GM04504 (cell line): ENCODE measurements at places on chromosomes 1 and 21.

DNA sequence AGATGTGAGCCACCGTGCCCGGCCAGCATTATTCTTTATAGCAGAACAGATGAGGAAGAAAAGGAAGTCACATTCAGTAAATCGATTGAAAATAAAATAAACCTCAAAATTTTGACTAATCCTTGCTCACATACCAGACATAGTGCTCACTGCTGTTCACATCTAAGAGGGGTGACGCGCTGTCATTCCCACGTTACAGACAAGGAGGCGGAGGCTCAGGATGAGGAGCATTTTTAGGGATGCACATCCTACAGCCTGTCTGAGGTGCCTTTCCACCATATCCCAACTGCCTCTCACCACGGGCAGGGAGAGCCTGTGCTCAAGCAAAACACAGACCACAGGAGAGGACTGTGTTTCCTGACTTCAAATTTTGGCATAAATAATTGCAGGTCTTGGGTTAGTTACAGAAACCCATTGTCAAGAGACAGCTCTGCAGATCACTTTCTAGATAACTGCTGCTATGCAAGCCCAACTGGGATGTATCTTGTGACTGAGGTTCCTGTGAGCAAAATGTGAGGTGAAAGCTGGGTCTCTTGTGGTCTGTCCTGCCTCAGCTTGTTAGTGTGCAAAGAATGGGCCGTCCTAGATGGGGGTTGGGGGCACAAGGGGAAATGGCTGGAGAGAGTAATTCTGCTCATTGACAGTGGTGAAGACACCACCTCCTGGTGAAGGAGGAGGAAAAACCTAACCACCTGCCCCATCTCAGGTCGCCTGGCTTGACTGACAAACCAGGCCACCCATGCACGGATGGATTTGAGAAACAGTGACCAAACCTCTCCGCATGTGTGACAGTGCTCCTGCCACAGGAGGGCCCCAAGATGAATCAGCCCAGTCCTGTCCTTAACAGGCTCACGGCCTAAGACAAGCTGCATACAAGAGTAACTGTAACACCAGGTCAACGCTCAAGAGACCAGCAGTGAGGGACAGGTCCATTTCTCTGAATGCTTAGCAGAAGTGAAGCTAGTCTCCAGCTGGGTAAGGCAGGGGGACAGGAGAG lies 8.2 kb downstream of the TNN start:
- no peak for DNase-seq

DNA sequence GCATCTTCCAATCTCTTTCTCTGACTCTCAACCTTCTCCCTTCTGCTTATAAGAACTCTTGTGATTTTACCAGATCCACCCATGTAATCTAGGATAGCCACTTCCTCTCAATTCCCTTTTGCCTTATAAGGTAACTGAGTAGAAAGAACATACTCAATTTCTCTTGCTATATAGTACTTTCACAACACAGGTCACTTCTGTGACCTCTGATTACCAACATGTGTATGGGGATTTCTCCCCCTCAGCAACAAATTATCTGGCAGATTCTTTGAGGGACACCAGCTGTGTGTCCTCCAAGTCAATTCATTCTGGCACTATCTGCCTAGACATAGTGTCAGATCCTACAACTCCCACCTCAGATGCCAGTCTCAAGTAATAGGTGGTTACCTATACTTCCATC lies 62.5 kb downstream of the IL23R start:
- no peak for DNase-seq

GRCh38 chr1:91751275-91751674 lies 134.7 kb downstream of the TGFBR3 start:
- peak; percentile 58 for DNase-seq

- DNase-seq = no peak
These were observed 60.1 kb upstream of the ASB17 start for GRCh38 chr1:75992312-75992711.

DNA sequence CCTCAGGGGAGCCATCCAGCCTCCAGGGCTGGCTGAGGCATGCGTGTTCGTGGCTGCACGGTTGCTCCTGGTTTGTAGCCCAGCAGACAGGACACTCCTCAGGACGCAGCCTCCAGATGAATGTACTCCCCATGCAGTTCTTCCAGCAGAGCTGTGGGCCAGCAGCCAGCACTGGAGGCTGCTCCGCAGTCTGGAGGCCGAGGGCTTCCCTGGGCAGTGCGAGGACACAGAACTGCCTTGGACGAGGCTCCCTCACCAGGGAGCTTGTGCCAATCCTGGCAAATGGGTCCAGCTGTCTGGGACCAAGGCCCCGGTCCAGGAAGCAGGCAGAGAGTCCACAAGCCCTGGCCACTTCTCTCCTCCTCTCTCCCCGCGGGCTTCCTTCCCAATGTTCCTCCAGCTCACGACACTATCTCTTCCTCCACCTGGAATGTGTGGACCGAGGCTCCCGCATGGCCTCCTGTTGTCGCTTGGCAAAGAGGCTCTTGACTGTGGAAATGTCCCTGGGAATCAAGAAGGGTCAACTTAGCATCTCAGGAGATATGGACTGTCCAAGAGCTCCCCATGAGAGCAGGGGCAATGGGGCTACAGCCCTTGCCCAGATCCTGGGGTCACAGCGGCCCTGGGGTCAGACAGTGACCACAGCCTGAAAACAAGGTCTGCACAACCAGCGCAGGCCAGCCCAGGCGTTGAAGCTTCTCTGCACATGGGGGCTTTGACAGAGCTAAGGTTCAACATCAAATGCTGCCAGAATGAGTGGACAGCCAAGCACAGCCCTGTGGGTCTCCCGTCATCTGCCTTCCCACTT lies 5.3 kb downstream of the EDN2 start:
- peak; percentile 47 for DNase-seq

- DNase-seq = no peak
These were observed 28.2 kb downstream of the BATF3 start for GRCh38 chr1:212671342-212672031.

GRCh38 chr1:52636721-52637695 lies 4.0 kb downstream of the SHISAL2A start:
- no peak for DNase-seq

DNA sequence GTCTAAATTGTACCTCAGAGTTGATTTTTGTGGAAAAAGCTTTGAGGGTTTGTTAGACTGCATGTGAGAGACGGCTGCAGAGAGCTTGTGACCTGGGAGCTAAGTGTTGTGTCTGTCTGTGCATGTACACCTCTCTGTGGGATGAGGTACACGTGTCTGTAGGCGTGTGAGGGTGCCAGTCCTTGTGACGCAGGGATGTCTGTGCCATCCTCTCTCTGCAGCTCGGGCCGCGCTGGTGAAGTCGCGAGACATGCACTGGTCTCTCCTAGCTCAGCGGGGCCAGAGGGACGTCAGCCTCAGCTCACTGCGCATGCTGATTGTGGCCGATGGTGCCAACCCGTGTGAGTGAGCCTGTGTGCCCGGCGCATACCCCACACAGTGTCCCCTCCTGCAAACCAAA lies 66.6 kb downstream of the S100B start:
- no peak for DNase-seq

- no peak for DNase-seq
These were observed 459 bp downstream of the FOXE3 start for GRCh38 chr1:47416319-47417169.

DNA sequence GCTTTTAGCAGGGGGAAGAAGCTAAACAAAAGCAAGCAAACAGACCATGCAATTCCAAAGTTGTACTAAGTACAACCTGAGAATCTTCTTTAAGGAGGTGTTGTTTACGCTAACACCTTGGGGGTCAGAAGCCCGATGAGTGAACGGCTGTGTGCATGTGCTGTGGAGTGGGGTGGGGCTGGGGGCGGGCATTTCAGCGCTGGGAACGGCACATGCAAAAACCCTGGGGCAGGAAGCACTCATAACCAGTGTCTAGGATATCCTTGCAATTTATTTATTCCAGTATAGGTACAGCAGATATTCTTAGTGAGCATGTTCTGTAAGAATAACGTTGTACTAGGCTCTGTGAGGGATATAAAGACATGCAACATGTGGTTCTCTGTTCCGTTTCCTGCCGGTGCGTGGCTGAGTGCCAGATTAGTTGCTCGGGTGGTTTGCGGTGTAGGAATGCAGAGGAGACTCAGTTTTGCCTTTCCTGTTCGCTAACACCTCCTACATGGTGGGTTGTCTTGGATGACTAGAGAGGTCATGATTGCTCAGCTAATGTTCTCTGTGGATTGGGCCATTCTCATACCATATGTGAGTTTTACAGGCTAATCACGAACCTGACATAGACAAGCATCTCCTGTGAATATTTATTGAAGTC lies 3.7 kb downstream of the FASLG start:
- peak; percentile 51 for DNase-seq

DNA sequence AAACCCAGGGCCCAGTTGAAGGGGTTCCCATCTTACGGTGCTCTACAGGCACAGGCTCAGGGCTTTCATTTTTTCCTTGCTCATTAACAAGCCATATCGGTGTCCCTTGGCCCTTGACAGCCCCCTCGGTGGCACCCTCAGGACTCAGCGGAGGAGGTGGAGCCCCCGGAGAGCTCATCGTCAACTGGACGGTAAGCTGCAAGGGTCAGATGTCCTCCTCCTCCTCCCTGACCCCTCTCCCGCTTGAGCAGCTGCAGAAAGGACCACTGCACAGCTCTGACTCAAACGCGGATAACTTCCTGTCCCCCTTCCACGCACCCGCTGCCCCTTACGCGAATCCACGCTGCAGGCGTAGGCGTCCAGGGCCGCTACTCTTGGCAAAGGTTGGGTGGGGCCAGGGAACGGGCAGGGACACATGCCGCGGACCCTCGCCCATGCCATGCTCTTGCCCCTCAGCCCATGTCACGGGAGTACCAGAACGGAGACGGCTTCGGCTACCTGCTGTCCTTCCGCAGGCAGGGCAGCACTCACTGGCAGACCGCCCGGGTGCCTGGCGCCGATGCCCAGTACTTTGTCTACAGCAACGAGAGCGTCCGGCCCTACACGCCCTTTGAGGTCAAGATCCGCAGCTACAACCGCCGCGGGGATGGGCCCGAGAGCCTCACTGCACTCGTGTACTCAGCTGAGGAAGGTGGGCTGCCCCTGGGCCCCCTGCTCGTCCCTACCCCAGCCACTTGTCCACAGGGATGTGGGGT lies 14.7 kb downstream of the TMEM81 start:
- DNase-seq = no peak

DNA sequence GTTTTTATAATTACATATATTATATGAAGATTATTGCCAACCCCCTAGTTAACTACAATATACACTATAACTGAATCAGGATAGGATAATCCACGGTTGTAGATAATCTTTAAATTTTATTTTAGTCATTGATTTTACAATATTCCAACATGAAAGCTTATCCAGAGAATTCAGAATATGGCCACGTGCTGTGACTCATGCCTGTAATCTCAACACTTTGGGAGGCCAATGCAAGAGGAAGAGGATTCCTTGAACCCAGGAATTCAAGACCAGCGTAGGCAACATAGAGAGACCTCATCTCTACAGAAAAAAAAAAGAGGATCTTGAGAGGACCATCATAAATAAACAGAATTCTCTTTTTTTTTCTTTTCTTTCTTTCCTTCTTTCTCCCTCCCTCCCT lies 119.6 kb upstream of the CACYBP start:
- DNase-seq = no peak

DNA sequence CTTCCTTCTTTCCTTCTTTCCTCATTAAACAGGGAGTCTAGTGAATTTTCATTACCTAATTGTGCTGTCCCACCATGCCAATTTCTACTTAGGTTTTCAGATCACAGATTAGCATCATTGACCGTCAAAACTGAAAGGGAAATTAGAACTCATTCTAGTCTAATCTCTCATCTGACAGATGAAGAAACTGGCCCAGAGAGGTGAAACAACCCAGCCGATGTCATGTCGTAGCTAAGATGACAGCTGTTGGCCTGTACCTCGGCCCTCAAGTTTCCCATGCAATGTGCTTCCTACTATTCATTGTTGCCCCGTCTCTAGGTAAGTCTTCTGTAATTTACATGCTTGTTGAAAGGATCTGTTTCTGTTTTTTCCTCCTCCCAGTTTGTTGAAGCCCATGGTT lies 128.2 kb upstream of the KIAA0040 start:
- no peak for DNase-seq

- no peak for DNase-seq
These were observed 13.2 kb upstream of the UMODL1 start for GRCh38 chr21:42057851-42058437.

DNA sequence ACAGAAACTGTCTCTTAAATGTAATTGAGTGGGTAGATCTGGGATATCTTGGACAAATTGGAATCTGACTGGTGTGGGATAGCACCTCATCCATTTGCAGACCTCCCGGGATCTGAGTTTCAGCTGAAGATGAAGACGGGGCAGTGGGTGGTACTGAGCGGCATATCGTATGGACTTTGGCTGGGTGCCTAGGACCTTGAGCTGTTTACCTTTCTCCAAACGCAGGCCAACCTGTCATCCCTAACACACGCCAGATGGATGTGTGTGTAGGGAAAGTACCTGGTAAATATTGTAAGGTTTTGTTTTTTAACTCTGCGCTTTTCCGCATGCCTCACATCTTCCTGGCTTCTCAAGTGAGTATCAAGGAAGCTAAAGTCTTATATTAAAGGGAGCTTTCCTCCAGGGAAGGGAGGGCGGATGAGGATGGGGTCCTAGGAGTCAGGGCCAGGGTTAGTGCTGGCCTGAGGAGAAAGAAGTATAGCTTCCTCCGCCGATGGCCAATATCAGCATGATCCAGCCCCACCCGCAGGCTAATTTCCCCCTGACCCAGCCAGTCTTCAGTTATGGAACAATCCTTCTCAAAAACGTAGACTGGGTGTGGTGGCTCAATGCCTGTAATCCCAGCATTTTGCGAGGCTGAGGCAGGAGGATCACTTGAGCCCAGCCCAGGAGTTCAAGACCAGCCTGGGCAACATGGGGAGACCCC lies 26.2 kb downstream of the ATP8B2 start:
- DNase-seq = no peak

DNA sequence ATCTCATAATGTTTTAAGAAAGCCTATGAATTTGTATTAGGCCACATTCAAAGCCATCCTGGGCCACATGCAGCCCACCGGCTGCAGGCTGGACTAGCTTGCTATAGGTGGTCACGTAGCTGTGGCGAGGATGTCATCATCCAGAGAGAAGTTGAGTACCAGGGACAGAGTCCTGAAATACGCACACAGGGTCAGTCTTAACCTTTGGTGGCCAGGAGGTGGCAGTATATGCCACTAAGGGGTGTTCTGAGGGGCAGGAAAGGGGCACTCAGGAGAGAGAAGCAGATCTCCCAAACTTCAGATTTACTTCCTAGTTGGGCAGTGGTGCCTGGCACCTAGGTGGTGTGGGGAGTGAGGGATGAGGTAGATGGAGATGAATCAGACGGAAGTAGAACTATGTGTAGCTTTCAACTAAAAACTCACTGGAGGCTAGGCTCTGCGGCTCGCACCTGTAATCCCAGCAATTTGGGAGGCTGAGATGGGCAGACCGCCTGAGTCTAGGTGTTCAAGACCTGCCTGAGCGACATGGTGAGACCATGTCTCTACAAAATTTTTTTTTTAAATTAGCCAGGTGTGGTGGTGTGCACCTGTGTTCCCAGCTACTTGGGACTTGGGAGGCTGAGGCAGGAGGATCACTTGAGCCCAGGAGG lies 16.3 kb upstream of the CDK18 start:
- DNase-seq = peak; percentile 35

GRCh38 chr1:98221923-98222322 lies 301.1 kb upstream of the DPYD start:
- DNase-seq = no peak

GRCh38 chr1:162285149-162285561 lies 91.5 kb downstream of the SPATA46 start:
- no peak for DNase-seq

- no peak for DNase-seq
These were observed 23.4 kb downstream of the BCAR3 start for GRCh38 chr1:93658188-93658587.
